ENCODE measurements at places on chromosomes 2 and 18.
A peak's percentile ranks its signal among the peaks of the same experiment; 100 is the strongest.

GRCh38 chr2:240572141-240573031 is 4.1 kb downstream of the RNPEPL1 start:
- DNase-seq = no peak

DNA sequence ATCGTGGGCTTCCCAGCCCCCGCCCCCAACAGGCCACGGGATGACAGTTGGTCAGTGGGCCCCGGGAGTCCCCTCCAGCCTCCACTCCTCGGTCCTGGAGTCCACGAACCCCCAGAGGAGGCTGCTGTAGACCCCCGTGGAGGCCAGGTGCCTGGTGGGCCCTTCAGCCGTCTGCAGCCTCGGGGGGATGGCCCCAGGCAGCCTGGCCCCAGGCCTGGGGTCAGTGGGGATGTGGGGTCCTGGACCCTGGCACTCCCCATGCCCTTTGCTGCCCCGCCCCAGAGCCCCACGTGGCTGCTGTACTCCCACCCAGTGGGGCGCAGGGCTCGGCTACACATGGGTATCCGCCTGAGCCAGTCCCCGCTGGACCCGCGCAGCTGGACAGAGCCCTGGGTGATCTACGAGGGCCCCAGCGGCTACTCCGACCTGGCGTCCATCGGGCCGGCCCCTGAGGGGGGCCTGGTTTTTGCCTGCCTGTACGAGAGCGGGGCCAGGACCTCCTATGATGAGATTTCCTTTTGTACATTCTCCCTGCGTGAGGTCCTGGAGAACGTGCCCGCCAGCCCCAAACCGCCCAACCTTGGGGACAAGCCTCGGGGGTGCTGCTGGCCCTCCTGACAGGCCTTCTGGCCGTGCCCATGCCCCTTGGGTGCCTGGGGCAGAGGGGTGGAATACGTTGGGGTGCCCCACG is 7.6 kb downstream of the NEU4 start:
- peak; percentile 21 for DNase-seq

DNA sequence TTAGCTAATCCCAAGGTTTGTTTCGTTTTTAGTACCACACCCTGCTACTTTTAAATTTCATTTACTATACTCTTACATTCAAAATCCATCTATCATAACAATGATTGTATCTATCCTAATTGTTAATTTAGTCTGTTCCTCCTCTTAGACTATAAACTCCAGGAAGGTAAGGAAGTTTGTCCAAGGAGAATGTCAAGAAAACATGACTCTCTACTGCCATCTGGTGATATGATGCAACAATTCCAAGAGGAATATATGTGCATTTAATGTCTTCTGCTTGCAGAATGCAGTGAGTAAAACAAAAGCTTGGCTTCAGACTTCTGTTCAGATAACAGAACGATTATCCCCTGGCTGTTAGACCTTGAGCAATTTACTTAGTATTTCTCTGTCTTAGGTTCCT is 1267.1 kb downstream of the LRP1B start:
- DNase-seq = peak; percentile 24

DNA sequence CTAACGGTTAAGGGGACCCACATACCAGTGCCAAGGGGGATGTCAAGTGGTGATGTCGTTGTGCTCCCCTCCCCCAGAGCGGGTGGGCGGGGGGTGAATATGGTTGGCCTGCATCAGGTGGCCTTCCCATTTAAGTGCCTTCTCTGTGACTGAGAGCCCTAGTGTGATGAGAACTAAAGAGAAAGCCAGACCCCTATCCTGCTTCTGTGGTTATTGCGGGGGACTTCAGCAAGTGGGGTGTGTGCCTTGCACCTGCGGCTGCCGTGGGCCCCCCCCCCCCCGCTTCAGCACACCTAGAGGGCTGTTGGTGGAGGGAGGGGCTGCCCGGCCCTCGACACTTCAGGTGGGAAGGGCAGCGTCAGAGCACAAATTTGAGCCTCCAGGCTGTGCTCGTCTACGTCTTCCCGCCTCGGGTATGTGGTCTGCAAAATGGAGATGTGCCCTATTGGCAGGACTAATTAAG is 6.1 kb downstream of the CTDSP1 start:
- DNase-seq = no peak

- DNase-seq = no peak
Observed at GRCh38 chr2:36482576-36483214, 115.3 kb downstream of the FEZ2 start.

GRCh38 chr2:5692561-5693286 is 540 bp downstream of the SOX11 start:
- DNase-seq = peak; percentile 38

Data from D341Med (cell line).